Fibroblast of skin of right quadriceps (primary cell): ENCODE measurements at places on chromosomes 6 and 20.

DNA sequence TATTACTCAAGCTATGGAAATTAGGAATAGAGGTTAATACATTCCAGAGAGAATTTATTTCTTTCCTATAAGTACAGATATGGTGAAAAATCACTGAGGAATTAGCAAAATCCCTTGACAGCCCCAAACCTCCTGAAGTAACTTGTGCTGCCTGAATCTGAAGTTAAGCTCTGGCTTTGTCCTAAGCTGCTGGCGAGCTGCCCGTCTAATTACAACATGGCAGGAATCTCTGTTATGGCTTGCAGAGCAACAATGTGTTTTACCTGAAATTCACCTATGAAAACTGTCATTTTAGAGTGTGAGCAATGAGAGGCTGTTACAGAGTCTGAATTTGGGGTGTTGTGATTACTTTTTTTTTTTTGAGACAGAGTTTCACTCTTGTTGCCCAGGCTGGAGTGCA, 22.5 kb upstream of the IYD start:
- DNase-seq = peak; percentile 24

DNA sequence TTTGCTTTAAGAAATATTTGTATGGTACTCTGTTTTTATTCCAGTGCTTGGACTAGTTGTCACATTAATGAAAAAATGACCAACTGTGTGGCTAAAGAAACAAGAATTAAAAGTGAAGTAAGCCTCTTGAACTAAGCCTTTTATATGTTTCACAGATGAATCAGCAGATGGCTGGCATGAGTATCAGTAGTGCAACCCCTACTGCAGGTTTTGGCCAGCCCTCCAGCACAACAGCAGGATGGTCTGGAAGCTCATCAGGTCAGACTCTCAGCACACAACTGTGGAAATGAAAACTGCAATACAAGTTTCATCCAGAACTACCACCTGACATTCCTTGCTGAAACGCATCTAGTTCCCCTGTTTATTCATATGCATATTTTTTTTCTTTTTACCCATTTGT, 96.8 kb downstream of the B3GAT2 start:
- DNase-seq = no peak

DNA sequence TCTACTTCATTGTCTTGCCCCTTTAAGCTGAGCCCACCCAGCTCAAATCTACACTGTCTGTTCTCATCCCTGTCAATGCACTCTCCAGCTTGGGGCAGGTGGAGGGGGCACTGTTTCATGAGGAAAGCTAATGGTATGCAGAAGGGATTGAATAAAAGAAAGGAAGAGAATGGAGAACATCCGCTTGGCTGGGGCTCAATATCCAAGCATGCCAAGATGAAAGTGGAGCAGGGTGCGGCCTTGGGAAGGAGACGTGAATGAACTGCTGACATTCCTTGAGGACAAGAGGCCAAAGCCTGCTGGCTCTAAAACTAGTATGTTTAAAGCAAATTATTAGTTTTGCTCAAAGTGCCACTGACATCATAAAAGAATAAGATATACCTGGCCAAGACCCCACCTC, 24.2 kb downstream of the AKAP12 start:
- no peak for DNase-seq

DNA sequence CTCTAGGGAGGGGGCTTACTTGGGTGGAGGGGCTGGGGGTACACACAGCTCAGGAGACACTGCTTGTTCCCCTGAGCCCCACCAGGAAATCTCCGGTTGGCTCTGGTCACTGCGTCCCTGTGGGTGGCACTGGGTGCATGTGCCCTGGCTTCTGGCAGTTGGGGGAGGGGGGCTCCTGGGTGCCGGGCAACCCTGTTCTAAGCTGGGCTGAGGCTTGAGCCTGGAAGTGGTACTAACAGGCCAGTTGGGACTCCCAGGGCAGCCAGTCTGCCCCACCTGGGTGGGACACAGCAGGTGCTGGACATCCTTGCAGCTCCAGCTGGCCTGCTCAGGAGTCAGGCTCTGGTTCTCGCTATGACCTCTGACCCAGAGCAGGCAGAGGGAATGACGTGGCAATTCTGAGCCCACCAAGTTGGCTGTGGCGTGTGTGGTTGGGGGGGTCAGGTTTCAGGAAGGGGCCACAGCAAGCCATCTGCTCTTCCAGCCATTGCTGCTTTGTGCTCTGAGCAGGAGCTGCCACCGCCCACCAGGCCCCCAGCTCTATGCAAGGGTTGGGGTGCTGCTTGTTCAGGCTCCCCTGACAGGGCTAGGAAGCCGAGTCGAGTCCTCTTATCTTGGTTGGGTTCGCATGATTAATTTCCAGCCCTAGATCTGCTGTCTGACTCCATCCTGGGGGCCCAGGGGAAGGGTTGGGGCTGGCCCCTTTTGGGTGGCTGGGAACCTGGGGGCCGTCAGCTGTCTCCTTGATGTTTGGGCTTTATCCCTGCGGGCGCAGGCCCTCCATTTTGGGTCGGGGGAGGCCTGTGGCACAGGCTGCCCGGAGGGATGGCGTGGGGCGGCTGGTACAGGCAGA, 590 bp downstream of the C20orf204 start:
- no peak for DNase-seq
